ENCODE measurements at places on chromosomes 11 and 22.

DNA sequence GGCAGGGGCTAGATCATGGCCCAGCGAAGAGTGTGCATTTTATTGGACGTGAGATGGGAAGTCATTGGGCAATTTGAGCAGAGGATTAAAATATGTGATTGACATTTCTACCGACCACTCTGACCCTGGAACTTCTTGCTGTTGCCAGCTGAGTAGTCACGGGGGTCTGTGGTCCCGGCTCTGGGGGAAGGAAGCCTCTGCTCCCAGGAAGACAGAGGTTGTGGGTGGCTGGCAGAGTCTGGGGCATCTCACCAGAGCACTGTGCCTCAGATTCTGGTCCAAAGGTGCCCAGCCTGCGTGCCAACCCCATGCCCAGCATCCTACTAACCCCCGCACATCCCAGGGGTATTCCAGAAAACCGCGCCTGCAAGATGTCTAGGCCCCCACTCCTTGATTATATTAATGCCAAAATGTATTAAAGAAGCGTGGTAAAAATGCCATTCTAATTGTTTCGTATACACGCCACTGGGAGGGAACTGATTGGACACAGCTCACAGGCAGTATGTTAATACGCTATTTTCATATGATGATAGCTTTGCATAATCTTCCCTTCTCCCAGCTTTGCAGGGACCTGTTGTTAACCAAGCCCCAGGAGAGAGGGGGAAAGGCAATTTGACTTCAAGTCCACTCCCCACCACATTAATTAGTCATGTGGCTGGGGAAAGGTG, 25.3 kb upstream of the LMO1 start:
- no peak for DNase-seq

DNA sequence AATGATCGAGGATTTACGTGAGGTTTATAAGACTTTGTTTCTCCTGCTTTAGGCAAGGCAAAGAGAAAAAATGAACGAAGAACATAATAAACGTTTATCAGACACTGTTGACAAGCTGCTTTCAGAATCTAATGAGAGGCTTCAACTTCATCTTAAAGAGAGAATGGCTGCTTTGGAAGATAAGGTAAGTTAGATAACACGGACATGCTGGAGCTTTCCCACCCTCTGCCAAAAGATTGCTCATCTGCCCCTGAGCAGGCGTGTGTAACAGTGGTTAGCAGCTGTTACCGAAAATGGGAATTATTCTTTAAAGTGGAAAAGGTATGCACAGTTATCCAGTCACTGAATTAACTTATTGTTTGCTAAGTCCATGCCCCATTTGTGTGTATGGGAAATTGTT, 62.8 kb upstream of the CTTN start:
- no peak for DNase-seq

- no peak for DNase-seq
These were observed 5.3 kb downstream of the KCNE3 start for GRCh38 chr11:74462009-74462408.

GRCh38 chr11:65206441-65206841, 24.7 kb downstream of the CAPN1 start:
- no peak for DNase-seq

- DNase-seq: no peak
These were observed 125.3 kb downstream of the VPREB1 start for GRCh38 chr22:22369964-22370270.

- DNase-seq: no peak
These were observed 13.1 kb downstream of the IFT27 start for GRCh38 chr22:36762687-36763260.

Measured in cortex of kidney (tissue), 1 donor.